Right renal pelvis (tissue), 4 donors: ENCODE measurements at places on chromosomes 1 and 21. TPM values are rescaled to one million over a fixed set of nuclear protein-coding genes. Genes with fewer than 3 reads are reported as not detected.

The FOXO6 gene
- polyA plus RNA-seq = 1.6 TPM

The OLIG2 gene
- polyA plus RNA-seq = not detected

The LRP8 gene
- 4.8 TPM for polyA plus RNA-seq

The CADM3 gene
- 0.99 TPM for polyA plus RNA-seq

The CLDN17 gene
- not detected for polyA plus RNA-seq

The HPCAL4 gene
- polyA plus RNA-seq = 0.98 TPM

The TCHHL1 gene
- not detected for polyA plus RNA-seq

The SELENBP1 gene
- polyA plus RNA-seq = 45.4 TPM

The CD34 gene
- polyA plus RNA-seq = 118 TPM

The ESRRG gene
- 57.4 TPM for polyA plus RNA-seq

The AVPR1B gene
- polyA plus RNA-seq = 0.71 TPM

The PIK3R3 gene
- 29.4 TPM for polyA plus RNA-seq

The MAGI3 gene
- polyA plus RNA-seq = 27.5 TPM

The APCS gene
- polyA plus RNA-seq = not detected

GRCh38 chr21:28908351-28908750 lies 84.3 kb downstream of the LTN1 start:
- DNase-seq = no peak

DNA sequence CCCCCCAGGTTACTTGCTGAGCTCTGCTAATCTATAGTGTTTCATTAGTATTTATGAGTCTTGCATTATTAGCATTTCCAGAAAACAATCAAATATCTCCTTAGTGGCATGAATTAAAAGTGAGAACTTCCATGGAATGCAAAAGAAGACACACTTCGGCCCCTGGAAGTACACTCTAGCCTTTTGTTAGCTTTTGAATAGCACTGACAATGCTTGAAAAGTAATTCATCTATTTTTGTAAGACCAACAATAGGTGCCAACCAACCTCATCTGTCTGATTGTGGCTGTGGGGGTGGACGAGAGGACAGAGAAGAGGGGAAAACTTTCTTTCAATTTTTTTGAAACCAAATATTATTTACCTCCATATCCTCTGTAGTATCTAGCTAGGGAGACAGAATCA lies 27.8 kb downstream of the KIAA0040 start:
- DNase-seq = no peak

GRCh38 chr1:73910466-73910865 lies 287.5 kb downstream of the LRRIQ3 start:
- no peak for DNase-seq

DNA sequence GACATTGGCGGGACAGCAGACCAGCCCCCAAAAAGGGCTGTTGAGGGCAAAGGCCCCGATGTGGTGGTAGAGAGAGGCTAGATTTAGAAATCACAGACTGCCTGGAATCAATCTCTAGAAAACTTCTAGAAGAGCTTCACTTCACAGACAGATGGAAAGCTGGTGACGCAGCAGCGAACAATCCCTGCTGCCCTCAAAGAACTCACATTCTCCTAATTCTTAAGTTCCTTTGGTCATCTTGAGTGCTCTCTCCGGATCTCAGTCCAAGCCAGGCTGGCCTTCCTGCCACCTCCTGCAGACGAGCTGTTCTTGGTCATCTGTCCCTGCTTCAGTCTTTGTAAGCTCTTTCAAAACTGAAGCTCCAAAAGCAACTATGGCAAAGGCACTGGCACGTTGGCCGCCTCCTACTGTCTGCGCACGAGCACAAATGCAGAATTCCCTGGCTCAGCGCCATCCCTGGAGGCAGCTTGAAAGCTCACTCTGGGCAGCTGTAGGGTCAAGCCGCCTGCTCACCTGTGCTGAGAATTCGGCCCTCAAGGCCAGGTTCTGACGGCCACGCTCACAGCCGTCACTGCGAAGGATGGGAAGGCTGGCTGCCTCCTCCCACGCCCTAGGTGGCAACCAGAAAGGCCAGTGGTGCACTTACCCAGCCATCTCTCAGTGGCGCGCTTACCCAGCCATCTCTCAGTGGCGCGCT lies 110.6 kb downstream of the NPHP4 start:
- no peak for DNase-seq

- no peak for DNase-seq
These were observed 174.1 kb downstream of the LBR start for GRCh38 chr1:225253784-225254183.

- no peak for DNase-seq
These were observed 249.0 kb downstream of the PDE4B start for GRCh38 chr1:66041654-66042053.

GRCh38 chr1:157040802-157041201 lies 4.7 kb downstream of the ARHGEF11 start:
- no peak for DNase-seq

GRCh38 chr21:15383588-15383987 lies 318.8 kb upstream of the NRIP1 start:
- no peak for DNase-seq

DNA sequence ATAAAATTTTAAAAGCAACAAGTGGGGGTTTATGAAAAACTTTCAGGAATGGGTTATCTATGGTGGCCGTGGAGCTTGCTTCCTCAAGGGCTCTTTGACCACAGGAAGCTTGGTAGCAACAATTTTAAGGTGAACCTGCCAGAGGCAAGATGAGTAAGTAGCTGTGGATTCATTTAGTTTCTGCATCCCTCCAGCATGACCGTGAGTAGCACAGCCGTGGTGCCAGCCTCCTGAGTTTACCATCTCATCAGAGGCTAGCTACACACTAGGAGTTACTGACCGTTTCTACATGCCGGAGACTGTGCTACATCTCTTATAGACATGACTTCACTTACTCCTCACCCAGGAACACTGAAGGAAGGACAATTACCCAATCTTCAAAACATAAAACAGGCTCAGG lies 30.1 kb upstream of the PLEKHG5 start:
- DNase-seq = no peak

- DNase-seq = no peak
These were observed 2.4 kb downstream of the SEMA6C start for GRCh38 chr1:151143986-151144385.

DNA sequence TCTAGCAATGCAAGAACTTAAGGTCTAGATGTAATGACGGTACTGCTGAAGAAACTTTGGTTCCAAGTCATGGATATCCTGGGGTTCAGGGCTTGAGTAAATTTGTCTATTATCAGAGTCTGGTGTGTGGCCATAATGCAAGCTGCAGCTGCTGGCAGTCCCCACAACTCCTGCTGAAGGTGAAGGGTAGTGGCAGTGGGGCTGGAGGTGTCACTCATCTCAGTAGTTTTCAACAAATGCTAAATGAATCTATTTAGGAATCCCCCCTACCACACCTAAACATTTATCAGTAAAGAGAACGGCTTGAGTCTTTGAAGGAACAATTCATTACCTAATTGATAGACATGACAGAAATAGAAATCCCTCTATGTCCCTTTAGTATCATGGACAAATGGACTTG lies 99.2 kb upstream of the GNG4 start:
- DNase-seq = no peak

DNA sequence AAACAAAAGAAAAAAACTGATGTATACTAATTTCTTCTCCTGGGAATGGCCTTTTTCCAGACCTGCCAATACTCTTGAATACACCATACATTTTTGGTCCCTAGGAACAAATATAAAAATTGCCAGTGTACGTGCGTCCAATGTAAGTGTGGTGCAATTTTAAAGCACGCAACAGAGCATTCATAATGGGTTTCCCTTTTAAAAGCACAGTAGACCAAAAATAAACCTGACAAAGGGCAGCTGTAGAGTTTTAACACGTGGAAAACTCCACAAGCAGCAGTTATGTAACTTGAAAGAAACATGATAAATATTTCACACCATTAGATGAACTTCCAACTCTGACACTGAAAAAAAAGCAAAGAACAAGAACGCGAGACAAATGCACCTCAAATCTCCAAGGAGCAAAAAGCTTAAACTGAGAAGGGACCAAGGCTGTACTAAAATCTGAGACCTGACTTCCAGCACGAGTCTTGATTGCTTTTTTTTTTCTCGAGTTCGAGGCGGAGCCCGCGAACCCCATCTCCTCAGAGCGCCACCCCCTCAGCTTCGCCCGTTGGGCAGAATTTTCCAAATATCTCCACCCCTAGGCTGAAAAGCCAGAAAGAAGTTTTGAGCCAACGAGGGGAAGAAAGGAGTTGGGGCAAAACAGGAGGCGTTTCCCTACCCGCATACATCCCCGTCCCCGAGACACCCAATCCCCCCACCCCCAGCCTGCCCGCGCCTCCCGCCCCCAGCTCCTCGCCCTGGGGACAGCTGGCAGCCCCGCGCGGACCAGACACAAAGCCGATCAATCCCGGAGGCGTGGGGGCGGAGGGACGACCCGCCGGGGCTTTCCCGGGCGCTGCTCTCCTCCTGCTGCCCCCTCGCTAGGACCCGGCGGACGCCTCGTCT lies at the start of gene JAM2:
Gene JAM2 (plus strand): TSS at position 599 of the 891 bp plus-strand sequence. CDS start 564 bp downstream, outside the sequence.
- DNase-seq = peak; percentile 20

DNA sequence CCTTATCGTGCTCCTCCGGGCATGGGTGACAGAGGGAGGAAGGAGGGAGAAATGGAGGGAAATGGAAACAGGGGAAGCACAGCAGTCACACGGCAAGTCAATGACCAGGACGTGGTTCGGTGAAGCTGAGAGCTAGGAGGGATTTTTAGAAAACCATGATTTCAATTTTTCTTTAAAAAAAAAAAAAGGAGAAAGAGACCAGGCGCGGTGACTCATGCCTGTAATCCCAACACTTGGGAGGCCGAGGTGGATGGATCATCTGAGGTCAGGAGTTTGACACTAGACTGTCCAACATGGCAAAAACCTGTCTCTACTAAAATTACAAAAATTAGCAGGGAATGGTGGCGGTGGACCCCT lies 776 bp upstream of the TNFRSF9 start:
- DNase-seq = no peak

GRCh38 chr1:147223740-147224615 lies 1.2 kb downstream of the FMO5 start:
- no peak for DNase-seq

DNA sequence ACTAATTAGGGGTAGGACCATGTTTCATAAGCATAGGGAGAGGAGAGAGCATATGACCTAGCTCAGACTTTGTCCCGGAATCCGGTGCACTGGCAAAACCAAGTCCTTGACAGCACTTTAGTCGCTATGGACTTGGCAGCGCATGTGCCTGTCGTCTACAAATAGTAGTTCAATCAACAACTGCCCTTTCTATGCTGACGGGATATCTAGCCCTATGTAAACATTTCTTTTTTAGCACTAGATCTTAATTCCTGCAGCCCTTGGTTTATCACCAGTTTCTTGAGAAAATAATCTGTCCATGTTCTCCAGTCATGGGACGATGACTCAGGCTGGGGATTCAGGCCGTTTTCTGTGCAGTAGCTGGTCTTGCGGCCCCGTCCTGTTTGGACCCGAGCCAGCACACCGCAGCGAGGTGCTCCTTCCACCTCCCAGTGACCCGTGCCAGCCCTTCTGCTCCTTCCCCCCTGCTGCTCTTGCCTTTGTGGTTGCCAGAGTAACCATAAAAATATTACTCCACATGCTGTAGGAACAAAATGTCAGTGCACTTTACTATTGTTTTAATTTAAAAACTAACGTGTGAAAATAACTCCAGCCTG lies 8.6 kb upstream of the MT1HL1 start:
- DNase-seq = no peak

DNA sequence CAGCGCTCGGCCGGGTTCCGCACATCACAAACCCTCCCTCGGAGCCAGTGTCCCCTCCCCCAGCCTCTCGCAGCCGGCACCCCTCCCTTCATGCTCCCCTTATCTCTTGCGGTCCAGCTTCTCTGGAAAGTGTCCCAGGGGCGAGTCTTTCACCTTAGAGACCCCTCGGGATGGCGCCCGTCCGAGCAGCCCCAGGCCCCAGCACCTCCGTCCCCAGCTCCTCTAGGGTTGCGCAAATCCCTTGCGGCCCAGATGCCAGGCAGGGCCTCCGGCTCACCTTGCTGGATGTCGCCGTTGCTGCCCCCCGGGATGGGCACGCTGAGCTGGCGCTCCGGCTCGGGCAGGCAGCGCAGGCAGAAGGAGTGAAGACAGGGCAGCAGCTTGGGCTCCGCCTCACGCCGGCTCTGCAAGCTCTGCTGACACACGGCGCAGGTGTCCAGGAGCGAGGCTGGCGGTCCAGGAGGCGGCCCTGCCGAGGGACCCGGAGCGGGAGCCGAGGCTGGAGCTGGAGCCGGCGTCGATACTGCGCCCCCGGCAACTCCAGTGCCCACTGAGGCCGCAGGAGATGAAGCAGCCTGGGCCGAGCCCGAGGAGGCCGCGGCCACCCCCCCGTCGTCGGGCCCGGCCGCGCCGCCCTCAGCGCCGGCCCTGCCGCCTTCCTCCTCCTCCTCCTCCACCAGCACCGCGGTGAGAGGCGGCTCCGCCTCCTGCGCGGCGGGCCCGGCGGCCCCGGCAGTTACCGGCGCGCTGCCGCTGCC lies 550 bp downstream of the TRIM33 start:
- DNase-seq = peak; percentile 48
